ENCODE measurements at places on chromosomes 2 and 18.
A peak's percentile ranks its signal among the peaks of the same experiment; 100 is the strongest.

GRCh38 chr2:146652311-146652710, 1192.5 kb upstream of the ACVR2A start:
- DNase-seq: no peak

DNA sequence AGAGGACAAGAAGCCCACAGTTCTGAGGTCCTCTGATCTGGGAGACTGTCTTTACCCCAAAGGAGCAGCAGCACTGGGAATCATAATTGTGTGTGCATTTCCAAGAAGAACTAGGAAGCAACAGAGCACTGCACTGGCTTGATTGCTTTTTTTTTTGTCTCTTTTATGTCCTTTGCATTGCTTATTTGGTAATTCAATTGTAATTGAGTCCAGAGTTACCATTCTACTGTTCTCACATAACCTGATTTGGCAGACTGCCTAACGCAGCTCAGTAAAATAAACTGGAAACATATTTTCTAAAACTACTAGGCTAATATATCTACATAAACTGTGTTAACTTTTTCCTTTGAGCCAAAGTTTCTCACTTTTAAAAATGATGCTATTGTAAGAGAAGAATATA, 190.3 kb upstream of the SLC8A1 start:
- DNase-seq: no peak

- DNase-seq: no peak
These were observed 38.5 kb upstream of the LYPD6 start for GRCh38 chr2:149291881-149292280.

GRCh38 chr18:57953883-57954282, 90.1 kb upstream of the NEDD4L start:
- DNase-seq: no peak

DNA sequence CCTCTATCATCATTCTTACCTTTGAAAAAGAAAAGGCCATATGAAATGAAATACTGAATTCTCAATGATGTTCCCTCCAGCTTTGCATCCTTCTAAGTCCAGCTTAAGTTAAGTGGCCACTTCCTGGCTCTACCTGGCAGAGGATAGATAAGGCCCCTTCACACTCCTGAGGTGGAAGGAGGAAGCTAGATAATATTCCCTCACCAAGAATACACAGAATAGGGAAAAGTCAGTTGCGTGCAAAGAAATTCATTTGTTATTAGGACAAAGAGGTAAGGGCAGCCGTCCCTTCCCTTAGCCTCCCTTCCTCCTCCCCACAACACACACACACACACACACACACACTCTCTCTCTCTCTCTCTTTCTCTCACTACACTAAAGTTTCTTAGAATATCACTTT, 37.5 kb downstream of the OLA1 start:
- DNase-seq: no peak

DNA sequence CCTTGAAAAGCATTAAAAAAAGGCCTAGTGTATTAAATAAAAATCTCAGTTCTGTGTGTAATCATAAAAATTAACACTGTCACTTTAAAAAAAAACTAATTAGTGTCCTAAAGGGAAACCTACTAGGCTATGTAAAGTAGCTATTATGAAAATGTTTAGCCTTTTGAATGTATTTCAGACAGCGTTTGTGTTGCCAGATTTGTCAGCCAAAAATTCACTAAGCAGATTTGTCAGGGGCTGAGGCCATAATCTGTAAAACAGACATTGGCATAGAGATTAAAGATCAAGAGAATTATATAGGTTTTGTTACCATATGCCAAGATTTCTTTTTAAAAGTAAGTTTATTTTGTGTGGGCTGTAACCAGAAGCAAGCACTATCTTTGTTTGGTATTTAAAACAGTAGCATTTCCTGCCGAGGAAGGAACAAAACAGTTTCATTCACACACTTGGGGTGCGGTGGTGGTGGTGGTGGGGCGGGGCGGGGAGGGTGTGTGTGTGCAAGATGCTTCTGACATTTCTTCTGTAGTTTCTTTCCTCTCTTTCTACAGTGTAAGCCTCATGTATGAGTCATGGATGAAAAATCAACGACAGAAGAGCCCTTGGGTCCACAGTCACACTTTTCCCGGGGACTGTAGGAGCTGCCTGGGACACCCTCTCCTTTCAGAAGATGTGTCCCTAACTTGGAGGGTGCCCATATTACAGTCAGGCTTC, 328.5 kb upstream of the FANCL start:
- no peak for DNase-seq

DNA sequence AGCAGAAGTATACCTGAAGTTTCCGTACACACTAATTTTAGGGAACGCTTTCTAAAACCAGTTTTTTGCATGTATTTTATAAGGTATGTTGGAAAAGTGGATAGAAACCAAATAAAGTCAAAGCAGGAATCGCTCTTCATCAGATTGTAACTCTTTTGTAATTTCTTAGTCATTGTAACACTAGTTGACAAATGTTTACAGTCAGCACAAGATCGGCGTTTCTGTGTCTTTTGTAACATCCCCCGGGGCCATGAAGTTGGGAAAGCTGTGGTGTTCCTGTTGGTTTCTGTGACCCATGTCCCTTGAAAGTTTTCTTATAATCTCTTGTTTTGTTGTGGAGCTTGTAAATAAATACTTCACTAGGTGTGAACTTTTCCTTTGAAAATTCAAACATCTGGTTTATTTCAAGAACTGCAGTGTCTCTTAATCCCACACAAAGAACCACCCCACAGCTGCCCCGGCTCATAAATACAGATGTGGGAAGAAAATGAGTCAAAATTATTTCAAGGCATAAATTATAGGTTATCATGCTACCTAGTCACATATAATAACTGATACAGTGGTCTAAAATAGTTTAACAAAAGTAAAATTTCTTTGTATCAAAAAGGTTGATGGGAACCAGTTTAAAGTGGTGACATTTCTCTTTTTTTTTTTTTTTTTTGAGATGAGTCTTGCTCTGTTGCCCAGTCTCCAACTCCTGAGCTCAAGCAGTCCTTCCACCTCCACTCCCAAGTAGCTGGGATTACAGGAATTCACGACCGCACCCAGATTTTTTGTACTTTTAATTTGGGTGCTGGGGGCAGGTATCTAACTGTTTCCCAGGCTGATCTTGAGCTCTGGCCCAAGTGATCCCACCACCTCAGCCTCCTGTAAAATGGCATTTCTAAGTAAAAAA, 751 bp upstream of the NMI start:
- DNase-seq: no peak

GRCh38 chr18:765764-766549, 46.1 kb downstream of the YES1 start:
- no peak for DNase-seq

DNA sequence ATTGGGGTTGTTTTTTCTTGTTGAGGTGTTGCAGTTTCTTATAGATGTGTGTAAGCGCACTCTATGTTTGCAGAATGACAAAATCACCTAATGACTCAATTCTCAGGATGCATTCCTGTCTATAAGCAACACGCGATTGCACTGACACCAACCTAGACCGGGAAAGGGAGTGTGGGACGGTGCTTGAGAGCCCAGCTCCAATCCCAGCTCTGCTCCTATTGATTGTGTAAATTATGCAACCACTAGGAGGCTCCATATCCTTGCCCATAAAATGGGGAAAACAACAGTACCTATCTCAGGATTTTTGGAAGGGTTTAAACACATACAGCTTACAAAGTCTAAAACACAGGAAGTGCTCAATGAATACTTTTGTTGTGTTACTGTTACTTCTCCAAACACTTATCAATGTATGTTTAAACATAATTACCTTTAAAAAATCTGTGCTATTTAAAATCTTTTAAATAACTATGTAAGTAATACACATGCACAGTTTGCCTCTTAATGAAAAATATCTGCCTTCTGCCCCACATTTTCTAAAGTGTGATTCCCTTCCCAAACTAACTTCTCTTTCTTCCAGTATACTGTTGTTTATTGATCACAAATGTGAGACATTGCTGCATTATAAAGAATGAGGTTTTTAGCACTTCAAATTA, 132.5 kb downstream of the SPHKAP start:
- peak; percentile 53 for DNase-seq

- no peak for DNase-seq
These were observed 19.3 kb downstream of the PTMA start for GRCh38 chr2:231727621-231728020.

- no peak for DNase-seq
These were observed 1.3 kb downstream of the BIRC6 start for GRCh38 chr2:32358111-32358482.

- DNase-seq: no peak
These were observed 62.3 kb upstream of the SNTG2 start for GRCh38 chr2:888211-888801.

DNA sequence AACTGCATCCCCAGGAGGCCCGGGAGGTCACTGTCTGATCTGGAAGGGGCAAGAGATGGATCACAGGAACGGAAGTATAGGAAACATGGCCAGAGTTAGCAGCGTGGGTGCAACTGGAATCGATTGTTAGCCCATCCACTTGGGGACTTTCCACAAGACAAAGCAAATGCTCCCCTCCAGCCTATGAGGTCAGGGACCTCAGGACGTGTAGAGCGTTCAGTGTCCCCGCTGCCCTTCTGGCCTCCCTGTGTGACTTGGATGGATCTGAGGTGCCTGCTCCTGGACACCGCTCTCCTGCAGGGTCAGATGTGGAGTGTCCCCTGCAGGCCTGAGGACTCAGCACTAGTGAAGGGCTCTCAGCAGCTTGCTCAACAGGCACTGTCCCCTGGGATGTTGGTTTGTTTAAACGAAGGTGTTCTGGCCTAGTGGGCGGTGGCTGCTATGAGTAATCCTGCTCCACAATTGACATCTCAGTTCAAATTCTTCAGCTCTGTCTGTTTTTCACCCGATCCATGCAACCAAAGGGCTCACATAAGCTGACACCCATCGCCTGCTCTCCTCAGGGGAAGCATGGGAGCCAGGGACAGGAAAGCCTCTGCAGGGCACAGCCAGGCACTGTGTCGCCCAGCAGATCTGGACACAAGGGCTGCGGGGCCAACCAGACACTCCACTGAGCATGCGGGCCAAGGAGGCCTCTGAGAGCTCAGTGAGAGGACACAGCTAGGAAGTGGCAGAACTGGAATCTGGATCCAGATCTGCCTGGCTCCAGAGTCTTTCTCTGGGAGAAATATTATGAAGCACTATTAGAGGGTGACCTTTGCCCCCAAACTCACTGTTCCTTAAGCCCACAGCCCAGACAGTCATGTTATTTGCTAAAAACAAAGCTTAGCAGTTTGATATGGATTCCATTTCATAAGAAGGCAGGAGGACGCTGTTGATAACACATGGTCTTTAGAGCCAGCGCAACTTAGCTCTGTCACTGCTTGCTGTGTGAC, 78.5 kb downstream of the RHOB start:
- DNase-seq: no peak
